ENCODE measurements at places on chromosomes 6 and 20. TPM values are rescaled to one million over a fixed set of nuclear protein-coding genes. Genes with fewer than 3 reads are reported as not detected.

Gene CST5
- not detected for polyA plus RNA-seq

GRCh38 chr20:49484180-49485140 lies 2.0 kb upstream of the KCNB1 start:
- peak; percentile 93 for DNase-seq

DNA sequence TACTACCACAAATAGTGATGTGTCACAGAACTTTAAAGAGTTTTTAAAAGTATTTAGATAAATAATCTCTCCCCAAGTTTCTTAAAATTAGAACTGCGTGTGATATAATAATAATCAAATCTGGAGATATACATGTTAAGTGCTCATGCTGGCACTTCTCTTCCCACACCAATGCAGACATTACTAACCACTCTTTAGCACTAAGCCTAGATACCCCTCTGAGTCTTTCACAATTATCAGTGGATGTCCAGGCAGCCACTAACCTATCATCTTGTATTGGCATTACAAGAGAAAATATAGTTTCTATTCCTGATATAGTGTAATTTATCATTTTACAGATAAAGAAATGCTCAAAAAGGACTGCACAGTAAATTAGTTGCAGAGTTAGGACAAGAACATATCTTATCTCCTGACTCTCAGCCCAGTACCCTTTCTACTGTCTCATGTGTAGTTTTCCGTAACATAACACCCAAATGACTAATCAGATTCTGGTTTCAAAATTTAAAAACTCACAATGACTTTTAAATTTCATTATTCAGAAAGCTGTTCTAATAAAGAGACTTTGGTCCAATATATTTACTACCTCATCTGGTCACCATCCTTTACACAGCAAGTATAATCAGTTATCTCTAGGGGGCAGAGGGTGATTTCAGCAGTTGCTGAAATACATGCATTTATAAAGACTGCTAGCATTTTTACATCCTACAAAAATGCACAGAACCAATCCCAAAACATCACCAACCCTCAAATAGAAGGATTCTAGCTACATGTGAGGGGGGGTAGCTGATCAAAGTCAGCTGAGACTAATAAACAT lies 215.5 kb upstream of the MCHR2 start:
- no peak for DNase-seq

- no peak for DNase-seq
These were observed 46.3 kb downstream of the OR2B2 start for GRCh38 chr6:27865850-27866356.

- DNase-seq: no peak
These were observed 15.9 kb downstream of the TMEM200A start for GRCh38 chr6:130381459-130382380.

- DNase-seq: no peak
These were observed 222.5 kb upstream of the PMEPA1 start for GRCh38 chr20:57932227-57932864.

GRCh38 chr6:31268369-31268765 lies 3.5 kb downstream of the HLA-C start:
- no peak for DNase-seq

Data from aorta (tissue), 5 donors.